NCI-H187 (cell line): ENCODE measurements at places on chromosomes 4 and X.

DNA sequence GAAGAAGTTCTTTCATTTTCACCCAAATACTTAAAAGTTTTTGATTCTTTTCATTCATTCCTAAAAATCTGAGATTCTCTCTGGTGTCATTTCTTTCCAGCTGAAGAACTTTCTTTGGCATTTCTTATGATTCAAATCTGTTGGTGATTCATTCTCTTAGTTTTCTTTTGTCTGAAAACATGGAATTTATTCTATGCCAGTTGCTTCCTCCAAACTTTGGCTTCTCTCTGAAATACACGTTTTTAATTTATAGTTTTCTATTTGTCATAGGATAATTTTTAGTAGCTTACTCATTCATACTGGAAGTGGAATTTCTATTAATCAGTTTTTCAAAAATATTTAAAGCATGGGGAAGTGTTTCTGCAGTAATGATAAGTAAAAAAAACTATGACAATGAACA lies 1012.0 kb downstream of the RPA4 start:
- DNase-seq = no peak

GRCh38 chr4:158811216-158811540 lies 42.4 kb downstream of the FNIP2 start:
- DNase-seq = no peak

DNA sequence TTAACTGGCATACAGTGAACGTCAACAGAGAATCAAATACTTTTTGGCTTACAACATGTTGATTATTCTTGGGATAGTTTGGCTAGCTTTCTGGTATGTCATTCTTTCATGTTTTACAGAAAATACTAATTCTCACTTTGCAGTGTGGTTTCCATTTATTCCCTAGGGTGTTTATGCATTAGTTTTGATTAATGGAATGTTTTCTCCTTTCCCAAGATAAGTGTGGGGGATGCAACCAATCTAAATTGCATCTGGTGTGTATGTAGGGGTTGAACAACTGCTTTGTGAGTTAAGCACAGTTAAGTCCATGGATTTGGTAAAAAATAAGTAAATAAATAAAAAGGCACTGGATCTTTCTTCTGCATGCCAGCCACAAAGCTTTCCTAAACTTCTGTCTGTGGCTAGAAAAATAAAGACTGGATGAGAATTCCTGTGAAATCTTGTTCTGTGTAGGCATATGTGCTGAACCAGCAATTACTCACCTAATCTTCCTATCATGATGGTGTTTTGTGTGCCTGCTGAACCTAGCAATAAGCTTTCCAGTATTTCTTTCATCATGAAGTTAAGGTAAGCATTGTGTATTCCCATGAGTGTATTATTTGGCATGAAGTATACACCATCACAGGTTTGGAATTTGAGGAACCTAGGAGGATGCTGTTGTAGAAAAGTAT lies 50.6 kb upstream of the TENM3 start:
- no peak for DNase-seq

DNA sequence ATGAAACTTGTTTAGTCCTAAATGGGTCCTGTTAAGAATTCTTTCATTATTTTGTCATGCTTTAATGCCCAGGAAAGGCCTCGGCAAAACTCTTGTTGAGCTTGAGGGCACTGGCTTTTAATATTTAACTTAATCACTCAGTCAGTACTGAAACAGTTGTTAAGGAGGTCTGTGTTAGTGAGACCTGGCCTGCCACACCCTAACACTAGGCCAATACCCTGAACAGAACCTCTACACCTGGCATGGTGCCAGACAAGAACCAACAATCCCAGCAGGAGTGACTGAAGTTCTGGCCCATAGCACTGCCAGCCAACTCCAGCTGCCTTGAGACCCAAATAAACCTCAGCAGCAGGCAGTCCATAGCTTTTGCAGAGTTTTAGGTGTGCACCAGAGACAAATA lies 85.7 kb upstream of the ITM2A start:
- DNase-seq = no peak

- DNase-seq = no peak
Observed at GRCh38 chrX:155662282-155662681, 49.5 kb upstream of the TMLHE start.

GRCh38 chr4:15729910-15730533 lies 27.2 kb downstream of the BST1 start:
- DNase-seq = peak; percentile 20

DNA sequence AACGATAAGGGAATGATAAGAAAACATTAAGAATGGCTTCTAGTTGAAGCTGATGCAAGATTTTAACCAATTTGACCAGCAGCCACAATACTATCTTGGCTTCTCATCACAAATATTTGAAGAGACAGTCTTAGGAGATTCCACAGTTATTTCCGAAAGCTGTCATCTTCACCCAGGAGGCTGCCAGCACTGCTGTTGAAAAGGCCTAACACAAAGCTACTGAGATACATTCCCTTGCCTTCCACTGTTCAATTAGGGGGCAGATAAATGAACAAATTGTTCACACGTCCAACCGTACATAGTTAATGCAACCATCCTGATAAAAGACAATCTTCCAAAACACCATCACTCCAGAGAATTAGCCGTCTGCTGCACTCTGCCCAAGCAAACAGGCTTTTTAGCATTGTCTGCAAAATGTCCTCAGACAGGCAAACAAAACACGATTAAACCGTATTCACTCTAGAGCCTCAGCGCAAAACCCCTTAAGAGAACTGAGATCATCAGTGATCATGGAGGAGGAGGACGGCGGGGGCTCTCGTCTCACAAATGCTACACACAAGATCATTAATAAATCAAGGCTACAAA lies 189.8 kb upstream of the PSAPL1 start:
- no peak for DNase-seq

GRCh38 chrX:15292861-15293260 lies 22.6 kb downstream of the ASB11 start:
- no peak for DNase-seq

DNA sequence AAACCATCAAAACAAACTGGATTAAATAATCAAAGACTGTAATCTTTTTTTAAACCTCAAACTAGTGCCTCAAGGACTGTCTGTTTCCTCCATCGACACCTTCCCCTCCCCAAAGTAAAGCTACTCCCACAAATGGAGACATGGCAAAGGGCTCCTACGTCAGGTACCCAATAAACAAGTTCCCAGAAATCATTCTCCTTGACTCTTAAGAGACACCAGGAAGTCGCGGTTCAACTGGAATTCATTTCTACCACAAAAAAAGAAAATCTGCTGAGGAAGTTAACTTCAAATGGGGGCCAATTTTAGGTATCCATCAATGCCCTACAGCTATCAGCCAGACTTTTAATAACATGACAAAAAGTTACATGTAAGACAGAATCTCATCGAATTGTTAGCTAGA lies 2.5 kb downstream of the RPS4X start:
- DNase-seq = no peak

DNA sequence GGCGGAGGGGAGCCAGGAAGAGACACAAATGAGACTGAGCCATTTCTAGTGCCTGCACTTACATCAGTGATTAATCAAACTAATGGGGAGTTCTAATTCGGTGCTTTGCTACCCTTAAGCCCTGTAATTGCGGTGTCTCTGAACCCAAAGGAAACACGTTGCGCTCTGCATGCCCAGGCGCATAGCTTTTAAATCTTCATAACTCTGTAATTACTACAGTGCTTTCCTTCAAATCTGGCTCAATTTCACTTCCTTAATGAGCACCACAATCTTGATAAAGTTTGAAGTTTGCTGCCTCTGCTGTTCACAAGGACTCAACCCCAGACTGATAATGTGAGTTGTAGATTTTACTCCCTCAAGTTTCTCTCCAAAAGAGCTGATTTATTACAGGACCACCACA lies 5.7 kb upstream of the NHS start:
- no peak for DNase-seq

GRCh38 chr4:7785017-7785416 lies 154.6 kb downstream of the AFAP1 start:
- DNase-seq = no peak

DNA sequence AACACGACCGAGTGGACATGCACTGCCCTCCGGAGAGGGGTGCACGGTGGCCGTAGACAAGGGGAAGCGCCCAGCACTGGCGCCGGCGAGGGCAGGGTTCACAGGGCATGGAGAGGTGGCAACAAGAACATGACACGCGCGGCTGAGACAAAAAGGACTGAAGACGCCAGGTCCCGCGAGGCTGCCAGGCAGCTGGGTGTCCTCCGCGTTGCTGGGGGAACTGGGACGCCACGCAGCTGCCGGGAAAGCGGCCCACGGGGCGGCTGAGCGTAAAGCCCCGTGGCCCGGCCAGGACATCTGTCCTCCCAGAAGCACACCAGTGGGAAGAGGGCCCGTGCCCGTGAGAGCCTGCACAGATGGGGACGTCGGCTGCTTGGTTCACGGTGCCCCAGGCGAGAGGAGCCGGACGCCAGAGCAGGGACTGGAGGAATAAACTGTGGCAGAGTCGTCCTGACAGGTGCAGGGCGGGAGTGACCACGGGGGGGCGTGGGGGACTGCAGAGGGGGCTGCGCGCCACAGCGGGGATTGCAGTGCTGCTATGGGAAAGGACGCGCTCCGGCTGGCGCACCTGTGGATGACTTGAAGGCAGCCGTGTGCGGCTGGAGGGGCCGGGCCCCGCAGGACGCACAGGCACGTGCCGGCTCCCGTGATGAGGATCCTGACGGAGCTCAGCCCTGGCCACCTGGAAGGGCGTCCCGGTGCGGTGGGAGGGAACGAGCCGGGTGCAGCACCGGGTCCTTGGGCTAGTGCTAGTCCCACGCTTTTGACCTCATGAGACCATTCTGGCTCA lies 32.1 kb upstream of the GTPBP6 start:
- DNase-seq = no peak

GRCh38 chrX:31213941-31214340 lies 142.1 kb upstream of the FTHL17 start:
- DNase-seq = no peak

GRCh38 chrX:137041329-137041728 lies 7.5 kb upstream of the GPR101 start:
- DNase-seq = no peak

DNA sequence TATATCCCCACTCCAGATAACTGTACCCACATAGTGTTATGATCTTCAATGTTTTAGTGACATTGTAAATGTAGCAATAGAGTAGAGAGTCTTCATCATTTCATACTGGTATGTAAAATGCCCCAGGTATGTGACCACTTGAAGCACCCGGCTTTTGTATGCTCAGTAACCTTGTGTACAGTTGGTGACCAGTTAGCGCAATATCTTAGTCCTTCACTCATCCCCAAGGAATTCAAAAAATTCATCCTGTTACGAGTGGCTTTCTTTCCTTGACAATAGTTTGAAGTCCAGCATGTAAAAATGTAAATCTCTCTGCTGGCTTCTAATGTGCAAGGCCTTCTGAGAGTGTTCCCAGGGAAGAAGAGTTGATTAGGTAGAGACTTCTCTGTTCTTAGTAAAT lies 145.6 kb downstream of the ARX start:
- no peak for DNase-seq

GRCh38 chr4:145295547-145295946 lies 115.2 kb upstream of the OTUD4 start:
- no peak for DNase-seq

DNA sequence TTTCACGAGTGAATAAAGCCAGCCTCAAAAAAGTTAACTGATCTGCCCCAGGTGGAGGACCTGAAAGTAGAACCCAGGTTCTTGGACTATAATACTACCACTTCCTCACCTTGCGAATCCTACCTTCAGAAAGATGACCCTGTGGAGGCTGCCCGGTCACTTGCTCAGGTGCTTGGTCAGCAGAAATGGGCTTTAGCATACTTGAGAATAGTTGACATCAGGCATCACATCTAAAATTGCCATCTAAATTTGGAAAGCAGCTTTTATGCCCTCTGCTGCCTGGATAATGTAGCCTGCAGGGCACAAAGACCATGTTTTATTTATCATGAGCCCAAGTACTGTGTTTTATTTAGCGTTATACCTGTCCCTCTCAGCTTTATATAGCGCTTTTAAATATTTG lies 3.0 kb downstream of the BCLAF3 start:
- DNase-seq = no peak

DNA sequence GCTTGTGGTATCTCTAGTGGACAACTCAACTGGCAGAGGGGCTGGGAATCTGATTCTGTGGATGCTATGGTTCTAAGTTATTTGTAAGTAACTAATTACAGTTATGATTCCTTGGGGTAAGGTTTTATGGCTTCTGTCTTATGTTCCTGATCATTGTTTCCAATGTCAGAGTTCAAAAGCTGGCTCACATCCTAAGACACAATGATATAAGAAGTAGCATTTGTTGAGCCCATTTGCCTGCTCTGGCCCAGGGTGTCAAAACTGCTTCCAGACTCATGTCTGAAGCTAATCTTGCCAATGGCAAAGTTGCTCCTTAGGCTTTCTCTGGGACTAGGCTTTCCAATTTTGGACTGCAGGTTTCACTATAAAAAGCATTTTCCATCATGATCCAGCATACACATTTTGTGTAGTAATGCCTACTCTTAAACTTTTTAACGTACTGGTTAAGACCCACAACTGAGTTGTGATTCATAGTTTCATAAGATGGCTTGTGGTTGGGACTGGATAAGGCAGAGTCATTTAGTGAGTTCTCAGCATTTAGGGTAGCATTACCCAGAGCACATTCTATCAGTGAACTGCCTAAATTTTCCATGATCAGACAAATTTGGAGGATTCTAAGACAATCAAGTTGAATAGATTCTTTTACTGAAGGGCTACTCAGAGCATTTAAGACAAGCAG lies 50.0 kb downstream of the CCNI start:
- DNase-seq = no peak

GRCh38 chrX:6226596-6227452 lies 1.8 kb downstream of the NLGN4X start:
- no peak for DNase-seq

DNA sequence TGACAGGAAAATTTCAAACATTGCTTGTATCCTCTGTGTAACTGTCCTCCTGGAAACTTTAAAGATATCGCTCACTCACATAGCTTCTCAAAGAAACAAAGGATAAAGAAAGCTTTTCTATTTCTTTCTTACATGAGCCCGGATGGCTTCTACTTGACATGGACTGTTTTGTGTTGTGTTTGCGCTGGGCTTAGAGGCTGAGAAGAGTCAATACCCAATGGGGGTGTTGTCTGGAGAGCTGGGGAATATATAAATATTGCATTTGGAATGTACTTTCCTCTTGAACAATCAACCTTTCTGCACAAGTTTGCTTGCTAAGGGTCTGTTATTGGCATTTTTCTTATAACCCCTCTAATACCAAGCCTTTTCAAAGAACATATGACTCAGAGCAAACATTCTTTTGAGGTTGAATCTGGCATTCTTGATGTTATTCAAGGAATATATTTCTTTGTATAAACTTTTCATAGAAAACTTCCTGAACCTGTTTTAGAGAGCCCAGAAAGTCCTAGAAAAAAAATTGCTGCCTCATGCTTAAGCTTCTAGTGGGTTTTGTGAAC lies 331.9 kb downstream of the PACRGL start:
- DNase-seq = no peak

DNA sequence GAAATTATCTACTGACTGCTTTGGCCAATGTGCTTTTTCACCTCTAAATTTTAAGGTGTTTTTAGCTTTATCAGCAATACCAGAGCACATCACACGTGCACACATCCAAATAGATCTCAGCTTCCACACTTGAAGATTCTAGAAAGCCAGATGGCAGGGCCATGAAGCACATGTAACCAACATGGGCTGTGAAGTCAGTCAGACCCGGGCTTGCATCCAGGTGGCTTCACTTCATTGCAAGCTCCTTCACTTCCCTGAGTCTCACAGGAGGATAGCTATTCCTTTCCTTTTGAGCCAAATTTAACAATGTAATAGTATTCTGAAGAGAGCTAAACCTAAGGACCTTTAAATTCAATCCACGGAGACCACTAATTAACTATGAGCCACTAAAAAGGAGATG lies 86.5 kb downstream of the SH3RF1 start:
- DNase-seq = no peak
